Activated T-cell treated with anti-CD3 and anti-CD28 coated beads, Interleukin-2, amount 50 U/mL, for 1 hour (primary cell): ENCODE measurements at places on chromosomes 11 and 22.

- DNase-seq, result no peak
These were observed 265.7 kb upstream of the CADM1 start for GRCh38 chr11:115769891-115770290.

DNA sequence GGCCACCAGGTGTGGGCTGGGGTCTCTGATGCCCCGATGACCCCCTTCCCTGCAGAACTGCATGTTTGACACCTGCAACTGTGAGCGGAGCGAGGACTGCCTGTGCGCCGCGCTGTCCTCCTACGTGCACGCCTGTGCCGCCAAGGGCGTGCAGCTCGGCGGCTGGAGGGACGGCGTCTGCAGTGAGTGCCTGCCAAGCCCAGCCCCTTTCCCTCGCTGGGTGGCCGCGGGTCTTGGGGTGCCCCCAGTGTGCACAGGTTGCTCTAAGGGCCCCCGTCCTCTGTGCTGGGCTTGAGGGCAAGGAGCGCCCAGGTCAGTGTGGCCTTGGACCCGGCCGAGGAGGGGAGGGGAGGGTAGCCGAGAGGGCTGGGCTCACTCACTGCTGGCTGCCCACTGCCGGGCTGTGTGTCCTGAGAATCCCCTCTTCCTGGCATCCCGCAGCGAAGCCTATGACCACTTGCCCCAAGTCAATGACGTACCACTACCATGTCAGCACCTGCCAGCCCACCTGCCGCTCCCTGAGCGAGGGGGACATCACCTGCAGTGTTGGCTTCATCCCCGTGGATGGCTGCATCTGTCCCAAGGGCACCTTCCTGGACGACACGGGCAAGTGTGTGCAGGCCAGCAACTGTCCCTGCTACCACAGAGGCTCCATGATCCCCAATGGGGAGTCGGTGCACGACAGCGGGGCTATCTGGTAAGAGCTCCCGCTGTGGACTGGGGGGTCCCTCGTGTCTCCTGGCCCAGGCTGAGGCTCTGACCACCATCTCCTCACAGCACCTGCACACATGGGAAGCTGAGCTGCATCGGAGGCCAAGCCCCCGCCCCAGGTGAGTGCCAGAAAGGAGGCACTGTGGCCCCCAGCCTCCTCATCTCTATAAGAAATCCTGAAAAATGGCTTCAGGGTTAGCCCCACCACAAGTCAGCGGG lies 17.0 kb downstream of the MUC5AC start:
- DNase-seq, result no peak

DNA sequence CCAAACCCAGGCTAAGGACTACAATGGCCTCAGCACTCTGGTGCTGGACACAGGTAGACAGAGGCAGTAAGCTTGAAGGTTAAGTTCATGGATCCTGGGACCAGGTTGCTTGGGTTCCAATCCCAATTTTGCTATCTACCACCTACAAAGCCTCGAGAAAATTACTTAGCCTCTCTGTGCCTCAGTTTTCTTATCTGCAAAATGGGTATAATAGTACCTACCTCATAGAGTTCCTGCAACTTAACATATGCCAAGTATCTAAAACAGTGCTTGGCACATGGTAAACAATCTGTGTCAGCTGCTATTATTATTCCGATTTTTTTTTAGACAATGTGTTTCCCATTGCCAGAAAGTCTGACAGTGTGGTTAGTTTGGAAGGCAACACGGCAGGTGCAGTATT lies 37.5 kb downstream of the SYN3 start:
- no peak for DNase-seq

DNA sequence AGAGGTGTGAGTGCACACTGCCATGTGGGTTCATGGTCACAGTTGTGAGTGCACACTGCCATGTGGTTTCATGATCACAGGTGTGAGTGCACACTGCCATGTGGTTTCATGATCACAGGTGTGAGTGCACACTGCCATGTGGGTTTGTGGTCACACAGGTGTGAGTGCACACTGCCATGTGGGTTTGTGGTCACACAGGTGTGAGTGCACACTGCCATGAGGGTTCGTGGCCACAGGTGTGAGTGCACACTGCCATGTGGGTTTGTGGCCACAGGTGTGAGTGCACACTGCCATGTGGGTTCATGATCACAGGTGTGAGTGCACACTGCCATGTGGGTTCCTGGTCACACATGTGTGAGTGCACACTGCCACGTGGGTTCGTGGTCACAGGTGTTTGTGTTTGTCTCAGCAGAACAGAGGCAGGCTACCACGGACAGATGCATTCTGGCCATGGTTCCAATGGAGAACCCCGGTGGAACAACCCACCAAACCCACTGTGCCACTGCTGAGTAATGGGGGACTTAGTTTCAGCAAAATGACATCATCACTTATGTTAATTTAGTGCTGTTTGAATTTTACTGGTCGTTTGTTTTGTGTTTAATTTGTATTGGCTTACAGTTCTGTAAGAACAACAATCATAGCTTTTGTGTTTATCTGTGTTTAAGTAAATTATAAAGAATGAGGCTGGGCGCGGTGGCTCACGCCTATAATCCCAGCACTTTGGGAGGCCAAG lies 57.2 kb downstream of the RPS6KA4 start:
- DNase-seq, result no peak

DNA sequence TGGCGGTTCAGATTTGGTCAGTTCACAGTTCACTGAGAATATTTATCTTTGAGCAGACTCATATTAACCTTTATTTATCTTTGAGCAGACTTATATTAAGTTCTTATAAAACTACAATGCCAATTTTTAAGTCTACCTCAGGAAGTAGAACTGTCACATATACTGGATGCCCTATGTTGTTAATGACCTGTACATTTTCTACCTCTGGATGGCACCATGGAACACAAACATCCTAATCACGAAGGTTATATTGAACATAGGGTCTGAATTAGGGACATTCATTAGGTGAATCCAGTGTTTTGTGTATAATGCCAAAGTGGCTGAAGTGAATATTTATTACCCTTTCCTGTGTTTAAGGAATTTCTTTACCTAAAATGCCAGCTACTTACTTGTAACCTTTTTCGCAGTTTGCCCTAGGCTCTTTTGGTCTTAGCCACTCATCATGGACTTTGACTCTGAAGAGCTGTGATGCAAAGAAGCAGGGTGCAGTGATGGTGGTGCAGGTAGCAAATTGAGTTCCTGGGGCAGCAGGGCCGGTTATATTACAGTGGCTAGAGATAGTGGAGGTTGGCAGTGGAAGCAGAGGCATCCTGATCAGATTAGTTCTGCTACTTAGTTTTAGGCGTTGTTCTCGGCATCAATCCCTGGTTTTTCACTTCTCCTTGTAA lies 71.8 kb downstream of the STIM1 start:
- DNase-seq, result no peak

DNA sequence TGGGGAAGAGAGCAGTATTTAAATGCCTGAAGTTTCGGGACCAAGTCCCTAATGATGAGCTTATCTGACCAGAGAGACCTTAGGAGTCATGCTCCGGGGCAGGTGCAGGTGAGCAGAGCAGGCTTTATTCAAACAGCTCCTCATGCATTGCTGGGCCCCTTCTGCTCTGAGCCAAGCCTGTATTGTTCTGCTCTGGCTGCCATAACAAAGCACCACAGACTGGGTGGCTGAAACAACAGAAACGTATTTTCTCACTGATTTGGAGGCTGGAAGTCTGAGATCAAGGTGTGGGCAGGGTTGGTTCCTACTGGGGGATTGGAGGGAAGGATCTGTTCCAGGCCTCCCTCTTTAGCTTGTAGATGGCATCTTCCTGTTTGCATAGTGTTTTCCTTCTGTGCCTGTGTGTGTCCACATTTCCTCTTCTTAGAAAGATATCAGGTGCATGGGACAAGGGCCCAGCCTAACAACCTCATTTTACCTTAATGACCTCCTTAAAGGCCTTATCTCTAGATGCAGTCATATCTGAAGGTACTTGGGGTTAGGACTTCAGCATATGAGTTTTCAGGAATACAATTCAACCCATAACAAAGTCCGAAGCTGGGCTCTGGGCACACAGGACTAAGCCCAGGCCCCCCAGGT lies 97.1 kb upstream of the PARVA start:
- no peak for DNase-seq

DNA sequence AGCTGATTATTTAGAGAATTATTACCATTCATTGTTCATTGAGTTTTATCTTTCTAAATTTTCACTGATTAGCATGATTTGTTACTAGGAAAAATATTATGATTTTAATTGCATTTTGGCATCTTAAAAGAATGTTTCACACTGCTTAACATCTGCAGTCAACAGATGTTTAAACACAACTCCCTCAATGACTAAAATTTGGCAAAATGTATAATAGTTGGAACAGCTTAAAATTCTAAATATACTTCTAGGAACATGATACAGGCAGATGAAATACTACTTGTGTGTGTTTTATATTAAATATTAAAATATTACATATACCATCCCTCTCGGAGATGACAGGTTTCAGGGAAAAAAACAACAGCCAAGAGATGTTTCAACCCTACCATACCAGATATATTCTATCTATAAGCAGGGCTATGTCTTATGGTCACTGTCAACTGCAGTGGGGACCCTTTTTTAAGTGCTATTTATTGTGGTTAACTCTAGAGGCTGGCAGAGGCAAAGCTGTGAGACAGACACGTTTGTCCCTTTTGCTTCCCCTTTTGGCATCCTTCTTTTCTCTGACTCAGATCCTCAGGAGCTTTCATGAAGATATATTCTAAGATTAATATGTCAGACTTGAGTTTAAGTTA lies 81.9 kb downstream of the BDNF start:
- no peak for DNase-seq

DNA sequence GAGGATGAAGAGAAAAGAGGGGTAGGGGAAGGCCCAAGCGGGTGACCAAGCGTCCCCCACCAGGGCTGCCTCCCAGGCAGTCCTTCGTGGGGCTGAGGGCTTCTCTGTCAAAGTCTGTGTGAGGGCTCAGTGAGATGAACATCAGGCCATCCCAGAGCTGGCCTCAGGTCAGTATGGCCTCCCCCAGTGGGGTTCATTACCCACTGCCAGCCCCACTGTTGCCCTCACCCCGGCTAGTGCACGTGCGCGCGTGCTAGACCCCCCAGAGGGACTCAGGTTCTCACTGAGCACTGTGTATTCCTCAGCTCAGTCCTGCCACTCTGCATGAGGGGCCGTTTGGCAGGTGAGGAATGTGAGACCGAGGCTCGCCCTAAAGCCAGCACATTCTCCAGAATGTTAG lies 3.3 kb downstream of the KDELR3 start:
- DNase-seq, result no peak

GRCh38 chr11:68500206-68500605 lies 39.7 kb downstream of the PPP6R3 start:
- no peak for DNase-seq

DNA sequence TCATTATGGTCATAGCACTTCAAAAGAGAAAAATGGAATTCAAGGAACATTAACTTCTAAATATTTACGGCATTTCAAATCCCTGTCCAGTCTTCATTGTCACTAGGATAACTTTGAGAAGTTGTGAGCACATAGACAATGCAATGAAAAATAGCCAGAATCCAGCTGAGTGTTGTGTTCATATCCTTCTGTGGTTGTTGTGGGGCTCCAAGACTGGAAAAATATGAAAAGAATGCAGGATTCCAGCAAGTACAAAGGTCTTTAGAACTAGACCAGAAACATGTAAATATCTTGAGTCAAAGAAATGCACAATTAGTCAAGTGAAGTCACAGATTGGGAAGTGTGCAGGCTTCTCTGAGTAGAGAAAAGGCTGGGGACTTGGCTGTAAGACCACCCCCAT lies 68.7 kb downstream of the WT1 start:
- DNase-seq, result no peak

DNA sequence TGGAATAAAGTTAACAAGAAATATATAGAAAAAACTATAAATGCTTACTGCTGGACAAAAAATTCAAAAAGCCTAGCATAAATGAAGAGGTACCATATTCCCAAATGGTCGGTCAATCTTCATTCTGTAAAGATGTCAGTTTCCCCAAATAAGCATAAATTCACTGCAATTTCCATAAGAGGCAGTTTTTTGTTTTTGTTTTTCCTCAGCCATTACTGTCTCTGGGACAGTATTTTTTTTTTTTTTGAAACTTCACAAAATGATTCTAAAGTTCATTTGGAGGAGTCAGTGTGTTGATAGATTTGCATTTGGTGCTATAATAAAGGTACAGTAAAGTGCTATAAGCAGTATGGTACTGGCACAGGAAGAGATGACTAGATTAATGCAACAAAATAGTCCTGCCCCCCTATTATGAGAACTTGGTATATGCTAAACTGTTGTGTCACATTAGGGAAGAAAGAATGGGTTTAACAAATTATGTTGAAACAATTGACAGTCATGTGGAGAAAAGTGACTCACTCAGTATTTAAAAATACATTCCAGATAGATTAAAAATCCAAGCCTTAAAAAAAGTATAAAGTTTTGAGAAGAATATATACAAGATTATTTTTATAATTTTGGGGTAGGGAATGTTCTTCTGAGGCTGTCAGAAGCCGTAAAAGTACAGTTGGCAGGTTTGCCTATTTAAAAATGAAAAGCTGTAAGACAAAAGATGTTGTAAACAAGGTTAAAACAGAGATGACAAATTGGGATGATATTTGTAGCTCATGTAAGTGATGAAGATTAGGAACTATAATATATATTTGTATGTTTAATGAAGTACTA lies 2.6 kb upstream of the FTH1 start:
- no peak for DNase-seq

DNA sequence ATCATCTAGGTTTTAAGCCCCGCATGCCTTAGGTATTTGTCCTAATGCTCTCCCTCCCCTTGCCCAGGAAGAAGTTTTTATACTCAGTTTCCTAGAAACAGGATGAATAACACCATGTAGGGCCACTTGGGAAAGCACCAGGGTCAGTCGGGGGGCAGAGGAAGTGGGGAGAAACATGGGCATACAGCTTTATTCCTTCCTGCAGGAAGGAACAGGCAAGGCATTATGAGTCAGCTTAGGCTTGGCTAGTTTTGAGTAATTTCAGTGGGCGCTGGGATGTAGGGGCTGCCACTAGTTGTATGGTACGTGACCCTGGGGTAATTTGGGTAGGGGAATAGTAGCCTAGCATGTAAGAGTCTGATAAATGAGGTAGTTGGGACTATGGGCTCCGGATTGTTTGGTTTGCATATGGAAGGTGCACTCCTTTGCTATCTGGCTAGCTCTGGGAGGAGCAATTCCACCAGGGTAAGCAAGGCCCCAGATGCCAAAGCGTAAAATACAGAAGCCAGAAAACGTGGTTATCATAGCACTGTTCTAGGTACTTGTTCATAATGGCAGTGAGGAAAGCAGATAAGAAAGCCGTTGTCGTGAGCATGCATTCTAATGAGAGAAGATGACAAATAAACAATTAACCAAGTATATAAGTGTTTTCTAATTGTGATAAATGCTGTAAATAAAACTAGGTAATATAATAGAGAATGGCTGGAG lies 24.8 kb downstream of the ACER3 start:
- DNase-seq, result no peak

- no peak for DNase-seq
These were observed 9.0 kb downstream of the RCOR2 start for GRCh38 chr11:63907808-63908530.

- DNase-seq, result no peak
These were observed 66.6 kb upstream of the ASPHD2 start for GRCh38 chr22:26362471-26362870.

- no peak for DNase-seq
These were observed 27.1 kb downstream of the TSKU start for GRCh38 chr11:76810151-76810853.

- no peak for DNase-seq
These were observed 45.5 kb upstream of the IGLL5 start for GRCh38 chr22:22842085-22842484.
